ENCODE measurements at places on chromosomes 4 and X. TPM values are rescaled to one million over a fixed set of nuclear protein-coding genes. Genes with fewer than 3 reads are reported as not detected.

GRCh38 chr4:150176547-150176946 is 98.3 kb downstream of the DCLK2 start:
- H3K27ac ChIP-seq = peak overlapping the region; percentile 11
- no peaks in the 10 kb centered on the region for H3K4me1 ChIP-seq
- no peaks in the 10 kb centered on the region for H3K27me3 ChIP-seq
- DNase-seq = no peak
- no peak overlapping the region for H3K4me3 ChIP-seq

- H3K27ac ChIP-seq = no peak overlapping the region
- no peaks in the 10 kb centered on the region for H3K36me3 ChIP-seq
- H3K4me1 ChIP-seq = peaks cover 1% of the 10 kb centered on the region
- no peak overlapping the region for H3K4me3 ChIP-seq
- DNase-seq = no peak
These were observed 138.4 kb upstream of the ARX start for GRCh38 chrX:25154168-25154567.

GRCh38 chr4:166400270-166400894 is 527.3 kb downstream of the TLL1 start:
- peak overlapping the region; percentile 33 for H3K4me3 ChIP-seq
- H3K27ac ChIP-seq = peak overlapping the region; percentile 89
- peaks cover 11% of the 10 kb centered on the region for H3K4me1 ChIP-seq
- H3K36me3 ChIP-seq = no peaks in the 10 kb centered on the region

- H3K36me3 ChIP-seq = peaks cover 4% of the 10 kb centered on the region
- H3K27me3 ChIP-seq = no peaks in the 10 kb centered on the region
- H3K27ac ChIP-seq = peak overlapping the region; percentile 84
These were observed 7.8 kb downstream of the FLNA start for GRCh38 chrX:154366666-154367055.

- H3K4me3 ChIP-seq = no peak overlapping the region
- H3K27me3 ChIP-seq = no peaks in the 10 kb centered on the region
- DNase-seq = no peak
These were observed 329.4 kb upstream of the AGA start for GRCh38 chr4:177771645-177772044.

DNA sequence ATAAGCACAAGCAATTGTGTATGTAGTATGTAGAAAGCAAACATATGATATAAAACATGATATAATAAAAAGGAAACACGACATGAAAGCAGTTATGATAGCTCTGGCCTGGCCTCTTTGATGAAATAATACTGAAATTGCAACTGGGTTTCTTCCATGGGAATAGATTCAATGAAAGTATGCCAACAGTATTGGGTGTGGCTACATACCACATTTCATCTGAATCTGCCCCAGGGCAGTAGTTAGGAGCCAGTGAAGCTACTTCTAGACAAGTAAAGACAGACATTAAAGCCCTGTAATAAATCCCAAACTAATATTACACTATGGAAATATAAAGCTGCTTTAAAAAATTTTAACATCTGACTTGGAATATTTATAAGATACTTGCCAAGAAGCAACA is 207.3 kb downstream of the FBXW7 start:
- H3K27ac ChIP-seq = no peak overlapping the region
- H3K36me3 ChIP-seq = peaks cover 14% of the 10 kb centered on the region
- DNase-seq = no peak
- H3K4me1 ChIP-seq = peaks cover 11% of the 10 kb centered on the region
- no peak overlapping the region for H3K4me3 ChIP-seq
- no peaks in the 10 kb centered on the region for H3K27me3 ChIP-seq

DNA sequence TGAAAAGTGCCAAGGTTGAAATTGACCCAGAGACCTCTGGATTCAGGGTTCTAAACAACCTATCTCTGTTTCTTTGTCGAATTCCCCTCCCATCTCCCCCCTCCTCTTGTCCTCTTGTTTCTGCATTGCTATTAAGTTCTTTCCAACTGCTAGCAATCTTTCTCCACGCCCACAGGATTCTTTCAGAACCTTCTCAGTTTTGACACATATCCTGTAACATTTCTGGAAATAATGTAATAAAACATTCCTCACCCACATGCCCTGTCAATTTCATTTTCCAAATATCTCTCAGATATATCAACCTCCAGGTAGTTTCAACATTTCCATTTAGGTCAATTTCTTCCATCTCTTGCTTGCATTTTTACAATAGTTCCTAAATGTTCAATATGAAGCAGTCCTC is 1105.9 kb downstream of the ARAP2 start:
- no peak overlapping the region for H3K4me3 ChIP-seq
- peaks cover 5% of the 10 kb centered on the region for H3K4me1 ChIP-seq
- no peaks in the 10 kb centered on the region for H3K27me3 ChIP-seq
- H3K27ac ChIP-seq = no peak overlapping the region
- no peaks in the 10 kb centered on the region for H3K36me3 ChIP-seq

DNA sequence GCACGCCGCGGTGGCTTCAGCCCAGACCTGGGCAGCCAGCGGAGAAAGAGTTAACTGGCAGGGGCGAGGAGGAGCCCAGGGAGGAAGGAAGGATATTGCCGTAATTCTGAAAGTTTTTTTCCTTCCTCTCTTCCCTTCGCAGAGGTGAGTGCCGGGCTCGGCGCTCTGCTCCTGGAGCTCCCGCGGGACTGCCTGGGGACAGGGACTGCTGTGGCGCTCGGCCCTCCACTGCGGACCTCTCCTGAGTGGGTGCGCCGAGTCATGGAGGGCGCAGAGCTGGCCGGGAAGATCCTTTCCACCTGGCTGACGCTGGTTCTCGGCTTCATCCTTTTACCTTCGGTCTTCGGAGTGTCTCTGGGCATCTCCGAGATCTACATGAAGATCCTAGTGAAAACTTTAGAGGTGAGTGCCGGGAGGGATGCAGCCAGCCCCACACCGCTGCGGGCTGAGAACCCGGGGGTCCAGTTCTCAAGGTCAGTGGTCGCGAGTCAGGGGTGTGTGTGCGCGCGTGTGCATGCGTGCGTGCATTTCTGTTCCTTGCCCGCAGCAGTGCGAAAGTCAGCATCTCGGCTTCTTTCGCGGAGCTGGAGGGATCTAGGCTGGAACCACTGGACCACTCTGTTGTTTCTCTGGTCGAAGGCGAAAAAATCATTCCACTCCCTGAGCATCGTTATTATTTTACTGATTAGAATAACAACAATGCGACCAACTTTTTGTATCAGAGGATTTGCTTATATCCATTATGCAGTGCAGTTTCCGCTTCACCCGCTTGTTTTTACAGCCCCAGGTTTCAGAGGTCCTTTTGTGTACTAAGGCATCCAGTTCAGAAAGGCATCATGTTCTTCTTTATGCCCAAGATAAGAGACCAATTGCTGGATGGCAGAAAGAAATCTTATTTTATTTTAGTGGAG is 709 bp downstream of the GPAT3 start:
- no peaks in the 10 kb centered on the region for H3K36me3 ChIP-seq
- no peak overlapping the region for H3K27ac ChIP-seq
- peak overlapping the region; percentile 75 for H3K4me3 ChIP-seq

KDR gene
- total RNA-seq = 0.33 TPM

DNA sequence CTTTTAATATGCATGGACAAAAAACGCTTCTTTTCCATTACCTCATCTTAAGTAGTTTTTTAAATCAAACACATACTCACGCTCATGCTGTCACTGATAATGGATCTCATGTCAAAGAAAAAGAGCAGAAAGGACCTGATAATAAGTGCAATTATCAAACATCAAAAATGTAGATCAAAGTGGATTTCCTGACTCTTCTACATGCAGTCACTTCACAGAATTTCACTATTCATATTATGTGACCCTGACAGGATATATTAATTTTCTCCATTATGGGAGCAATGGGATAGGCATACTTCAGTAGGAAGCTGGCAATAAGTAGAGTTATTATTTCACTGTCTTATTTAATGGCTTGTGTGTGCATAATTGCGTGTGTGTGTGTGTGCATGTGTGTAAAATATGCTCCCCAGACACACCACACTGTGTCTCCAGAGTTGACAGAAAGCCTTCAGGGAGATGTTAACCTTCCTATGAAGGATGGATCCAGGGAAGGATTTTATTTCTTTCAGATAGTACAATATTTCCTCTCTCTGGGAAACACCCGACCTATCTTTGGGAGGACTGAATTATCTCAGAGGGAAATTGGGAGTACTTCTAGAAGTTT is 445.2 kb downstream of the SH2D1A start:
- DNase-seq = no peak
- peaks cover 2% of the 10 kb centered on the region for H3K36me3 ChIP-seq
- H3K27ac ChIP-seq = no peak overlapping the region
- H3K4me3 ChIP-seq = no peak overlapping the region
- H3K4me1 ChIP-seq = no peaks in the 10 kb centered on the region

KCNIP4 gene
- 0.43 TPM for total RNA-seq

GRCh38 chrX:68498508-68499379 is at the start of gene YIPF6:
Gene YIPF6, plus strand, starts transcription at chrX:68499051. Its CDS starts 16 bp downstream, at chrX:68499067.
- peak within 1 kb of the TSS; percentile 93 for H3K4me3 ChIP-seq
- H3K36me3 ChIP-seq = peaks cover 5% of the 10 kb centered on the region
- H3K27me3 ChIP-seq = peaks cover 2% of the 10 kb centered on the region
- DNase-seq = peak; percentile 48
- peak within 1 kb of the TSS; percentile 100 for H3K27ac ChIP-seq

DNA sequence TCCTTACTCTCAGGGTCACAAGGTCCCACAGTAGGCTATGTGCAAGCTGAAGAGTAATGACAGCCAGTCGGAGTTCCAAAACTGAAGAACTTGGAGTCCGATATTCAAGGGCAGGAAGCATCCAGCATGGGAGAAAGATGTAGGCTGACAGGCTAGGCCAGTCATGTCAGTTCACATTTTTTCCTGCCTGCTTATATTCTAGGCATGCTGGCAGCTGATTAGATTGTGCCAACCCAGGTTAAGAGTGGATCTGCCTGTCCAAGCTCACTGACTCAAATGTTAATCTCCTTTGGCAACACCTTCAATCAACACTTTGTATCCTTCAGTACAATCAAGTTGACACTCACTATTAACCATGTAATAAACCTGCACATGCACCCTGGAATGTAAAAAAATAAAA is 960.9 kb upstream of the HS3ST1 start:
- no peaks in the 10 kb centered on the region for H3K36me3 ChIP-seq
- H3K27me3 ChIP-seq = no peaks in the 10 kb centered on the region

SPANXD gene
- not detected for total RNA-seq

EGF gene
- 0.47 TPM for total RNA-seq

DNA sequence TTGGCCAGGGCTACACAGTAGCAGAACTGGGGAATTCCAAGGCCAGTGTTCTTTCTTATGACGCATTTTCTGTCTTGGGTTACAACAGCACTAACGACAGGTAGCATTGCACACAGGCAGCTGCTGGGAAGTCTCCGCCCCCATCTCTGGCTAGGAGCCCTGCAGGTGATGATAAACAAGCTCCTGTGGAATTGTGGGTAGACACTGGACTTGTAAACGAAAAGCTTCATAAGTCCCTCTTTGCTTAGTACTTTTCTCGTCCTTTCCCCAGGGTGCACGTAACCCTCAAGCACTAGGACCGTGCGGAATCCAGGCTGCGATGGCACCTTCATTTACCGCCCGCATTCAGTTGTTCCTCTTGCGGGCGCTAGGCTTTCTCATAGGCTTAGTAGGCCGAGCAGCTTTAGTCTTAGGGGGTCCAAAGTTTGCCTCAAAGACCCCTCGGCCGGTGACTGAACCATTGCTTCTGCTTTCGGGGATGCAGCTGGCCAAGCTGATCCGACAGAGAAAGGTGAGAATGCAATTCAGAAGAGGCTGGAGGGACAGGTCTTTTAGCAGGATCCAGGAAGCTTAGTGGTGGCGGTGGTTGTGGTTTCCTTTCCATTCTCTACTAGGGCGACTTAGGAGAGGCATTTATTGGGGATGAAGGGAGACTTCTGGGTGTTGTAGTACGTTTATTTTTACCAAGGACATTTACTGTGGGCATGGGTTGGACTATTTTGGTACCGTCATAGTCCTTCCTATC is at the start of gene FAAH2:
TSS of gene FAAH2 (plus strand) at position 200 of the 745 bp plus-strand sequence. CDS start at position 320, 120 bp downstream.
- H3K4me3 ChIP-seq = peak within 1 kb of the TSS; percentile 89
- peaks cover 4% of the 10 kb centered on the region for H3K36me3 ChIP-seq
- no peaks in the 10 kb centered on the region for H3K4me1 ChIP-seq
- peak within 1 kb of the TSS; percentile 98 for H3K27ac ChIP-seq

CPEB2 gene
- 3.5 TPM for total RNA-seq

DNA sequence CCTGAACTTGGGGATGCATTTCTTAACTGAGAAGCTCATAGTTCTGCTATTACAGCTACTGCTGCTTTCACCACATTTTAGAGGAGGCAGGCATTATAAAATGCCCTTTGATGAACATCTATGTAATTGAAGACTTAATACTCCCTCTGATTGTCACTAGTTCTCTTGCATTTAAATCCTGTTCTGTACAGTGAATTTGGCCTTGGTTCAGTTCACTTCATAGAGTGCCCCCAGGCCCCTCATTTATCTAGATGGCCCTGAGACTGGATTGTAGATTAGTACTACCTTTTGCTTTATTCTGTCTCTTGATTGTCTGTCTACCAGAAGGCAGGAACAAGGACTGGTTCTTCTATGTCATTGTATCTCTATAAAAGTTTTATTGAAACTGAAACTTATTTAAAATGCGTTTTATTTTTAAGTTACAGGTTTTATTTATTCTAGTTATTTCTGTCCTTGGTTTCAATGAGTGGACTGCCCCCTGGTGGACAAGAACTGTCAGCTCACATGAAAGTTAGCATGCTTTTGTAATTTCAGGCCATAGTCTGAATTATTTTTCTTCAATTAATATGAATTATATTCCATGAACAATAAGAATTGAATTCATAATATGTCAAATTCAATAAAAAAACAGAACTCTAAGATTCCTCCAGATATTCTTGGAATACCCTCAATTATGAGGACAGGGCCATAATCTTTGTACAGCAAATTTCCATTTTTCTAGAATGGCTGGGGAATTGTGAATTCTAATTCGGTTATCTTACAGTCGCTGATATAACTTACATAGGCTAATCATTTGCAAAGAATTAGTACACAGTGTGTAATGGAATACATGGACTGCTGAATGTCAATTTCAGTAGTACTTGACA is 47.2 kb upstream of the TMEM33 start:
- H3K36me3 ChIP-seq = no peaks in the 10 kb centered on the region
- no peak overlapping the region for H3K27ac ChIP-seq
- no peaks in the 10 kb centered on the region for H3K4me1 ChIP-seq
- no peak for DNase-seq
- no peak overlapping the region for H3K4me3 ChIP-seq

DNA sequence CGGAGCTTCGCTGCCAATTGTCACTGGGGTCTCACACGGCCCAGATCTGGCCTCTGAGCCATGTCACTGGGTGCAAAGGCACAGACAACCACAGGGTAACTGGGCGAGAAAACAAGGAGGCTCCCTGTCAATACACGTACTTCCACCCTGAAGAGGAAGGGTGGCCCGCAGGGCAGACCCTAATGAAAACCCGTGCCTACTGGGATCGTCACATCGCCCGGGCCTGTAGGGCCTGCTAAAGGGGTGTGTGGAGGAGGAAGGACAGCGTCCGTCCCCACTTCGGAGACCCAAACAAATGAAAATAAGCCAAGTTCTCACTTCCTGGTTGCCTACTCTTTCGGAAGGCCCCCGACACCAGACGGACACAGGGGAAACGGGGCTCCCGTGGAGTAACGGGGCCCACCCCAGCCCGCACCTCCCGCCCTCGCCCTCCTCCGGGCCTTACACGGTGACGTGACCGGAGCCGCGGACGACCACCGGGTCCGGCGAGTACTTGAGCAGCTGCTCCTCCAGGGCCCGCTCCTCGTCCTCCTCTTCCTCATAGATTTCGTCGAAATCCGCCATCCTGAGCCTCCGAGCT is 578 bp downstream of the CHIC2 start:
- peak overlapping the region; percentile 91 for H3K4me3 ChIP-seq
- DNase-seq = peak; percentile 16
- H3K4me1 ChIP-seq = peaks cover 22% of the 10 kb centered on the region
- no peaks in the 10 kb centered on the region for H3K36me3 ChIP-seq
- peak overlapping the region; percentile 95 for H3K27ac ChIP-seq

FAM241A gene
- 0.22 TPM for total RNA-seq

IQSEC2 gene
- total RNA-seq = 18.1 TPM

Data from progenitor cell of endocrine pancreas (in vitro differentiated cells).